ENCODE measurements at places on chromosomes 4 and X.

DNA sequence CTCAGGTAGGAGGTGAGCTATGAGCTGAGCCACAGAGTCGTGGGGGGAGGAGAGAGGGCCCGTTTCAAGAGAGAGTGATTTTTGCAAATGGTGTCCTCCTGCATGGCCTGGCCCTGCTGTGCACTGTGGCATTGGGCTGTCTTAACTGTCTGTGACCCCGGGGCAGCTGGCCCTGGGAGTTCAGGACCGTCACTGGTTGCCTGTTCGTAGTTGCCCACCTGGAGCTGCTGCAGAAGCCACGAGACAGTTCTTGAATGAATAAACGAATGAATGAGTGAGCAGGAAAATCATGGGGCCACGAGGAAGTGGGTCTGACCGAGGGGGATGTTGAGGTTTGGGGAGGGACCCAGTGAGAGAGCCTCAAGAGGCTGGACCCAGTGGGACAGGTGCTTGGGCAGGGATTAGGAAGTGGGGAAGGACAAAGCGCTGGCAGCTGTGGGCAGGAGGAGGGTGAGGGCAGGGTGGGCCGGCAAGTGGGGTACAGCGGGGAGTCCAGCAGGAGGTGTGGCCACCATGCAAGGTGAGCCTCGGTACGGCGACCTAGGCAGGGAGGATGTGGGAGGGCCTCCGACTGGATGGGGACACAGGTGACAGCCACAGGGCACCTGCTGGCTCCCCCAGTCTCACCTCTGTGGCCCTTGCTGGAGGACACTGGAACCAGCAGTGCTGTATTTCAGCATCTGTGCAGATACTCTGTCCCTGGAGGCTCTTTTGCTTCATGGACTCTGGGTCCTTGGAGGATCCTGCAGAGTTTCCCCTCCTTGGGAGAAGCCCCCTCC lies 10.2 kb downstream of the RGS12 start:
- no peak for DNase-seq

DNA sequence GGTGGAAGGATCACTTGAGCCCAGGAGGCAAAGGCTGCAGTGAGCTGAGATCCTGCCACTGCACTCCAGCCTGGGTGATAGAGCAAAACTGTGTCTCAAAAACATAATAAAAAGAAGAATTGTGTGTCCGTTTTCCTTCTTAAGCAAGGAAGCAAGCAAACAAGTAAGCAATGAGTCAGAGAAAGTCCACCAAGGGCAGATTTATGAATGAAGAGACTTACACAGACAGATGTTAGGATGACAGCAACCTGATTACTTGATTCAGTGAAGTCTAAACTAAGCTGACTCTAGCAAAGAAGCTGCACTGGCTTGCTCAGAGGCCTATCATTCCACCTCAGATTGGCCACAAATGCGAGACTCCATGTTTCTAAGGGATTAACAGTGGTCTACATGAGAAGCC lies 34.1 kb upstream of the SCML1 start:
- no peak for DNase-seq

- DNase-seq: no peak
Measured at GRCh38 chr4:39446842-39447573, 11.7 kb downstream of the RPL9 start.

GRCh38 chr4:21882051-21882839 lies 66.3 kb downstream of the KCNIP4 start:
- DNase-seq: no peak

DNA sequence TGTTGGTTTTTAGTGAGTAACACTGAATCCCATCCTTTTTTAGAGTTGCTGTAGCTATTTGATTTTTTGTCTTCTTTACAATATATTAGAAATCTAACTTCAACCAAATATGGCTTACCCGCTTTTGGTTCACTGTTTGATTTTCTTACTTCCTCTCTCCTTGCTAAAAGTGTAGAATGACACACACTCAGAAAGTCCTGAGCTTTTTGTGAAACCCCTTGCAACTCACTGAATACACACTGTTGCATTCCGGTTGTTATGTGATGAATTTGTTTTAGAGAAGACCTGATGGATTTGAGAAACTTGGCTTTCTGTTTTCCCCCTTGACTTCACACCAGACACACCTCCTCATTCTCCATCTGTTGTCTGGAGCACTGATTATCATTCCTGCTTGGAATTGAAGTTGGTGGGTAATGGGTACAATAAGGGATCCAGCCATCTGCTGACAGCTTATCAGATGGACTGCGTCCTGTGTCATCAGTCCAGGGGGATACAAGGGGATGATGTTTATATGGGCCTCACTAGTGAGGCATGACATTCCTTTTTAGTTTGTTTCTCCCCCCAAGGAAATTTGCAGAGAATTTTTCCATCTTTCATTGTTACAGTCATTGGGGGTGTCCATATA lies 5.2 kb downstream of the TMEM164 start:
- no peak for DNase-seq

DNA sequence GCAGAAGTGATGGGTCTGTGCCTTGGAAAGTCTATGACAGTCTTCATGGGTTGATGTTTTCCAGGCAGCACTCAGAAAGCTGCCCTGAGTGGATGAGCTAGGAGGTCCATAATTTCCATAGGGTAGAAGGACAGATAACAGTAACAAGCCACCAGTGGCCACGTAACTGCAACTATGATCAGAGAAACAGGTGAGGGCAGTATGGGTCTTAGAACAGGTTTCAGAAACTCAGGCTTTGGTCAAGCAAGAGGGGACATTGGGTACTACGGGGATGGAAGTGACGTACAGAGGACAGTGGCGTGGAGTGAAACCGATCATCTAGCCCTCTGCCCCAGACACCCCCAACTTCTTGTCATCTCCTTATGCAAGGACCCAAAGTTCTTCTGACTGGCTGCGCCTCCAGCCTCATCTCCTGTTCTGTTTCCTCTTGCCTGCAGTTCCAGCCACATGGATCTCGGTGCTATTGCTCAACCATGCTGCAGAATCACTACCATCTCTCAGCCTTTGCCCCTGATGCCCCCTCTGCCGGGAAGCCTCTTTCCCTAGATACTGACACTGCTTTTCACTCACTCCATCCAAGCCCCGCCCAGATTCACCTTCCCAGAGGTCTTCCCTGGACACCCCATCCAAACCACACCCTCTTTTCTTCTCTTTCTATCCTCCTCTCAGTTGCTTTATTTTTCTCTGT lies 123.4 kb downstream of the MFAP3L start:
- no peak for DNase-seq

DNA sequence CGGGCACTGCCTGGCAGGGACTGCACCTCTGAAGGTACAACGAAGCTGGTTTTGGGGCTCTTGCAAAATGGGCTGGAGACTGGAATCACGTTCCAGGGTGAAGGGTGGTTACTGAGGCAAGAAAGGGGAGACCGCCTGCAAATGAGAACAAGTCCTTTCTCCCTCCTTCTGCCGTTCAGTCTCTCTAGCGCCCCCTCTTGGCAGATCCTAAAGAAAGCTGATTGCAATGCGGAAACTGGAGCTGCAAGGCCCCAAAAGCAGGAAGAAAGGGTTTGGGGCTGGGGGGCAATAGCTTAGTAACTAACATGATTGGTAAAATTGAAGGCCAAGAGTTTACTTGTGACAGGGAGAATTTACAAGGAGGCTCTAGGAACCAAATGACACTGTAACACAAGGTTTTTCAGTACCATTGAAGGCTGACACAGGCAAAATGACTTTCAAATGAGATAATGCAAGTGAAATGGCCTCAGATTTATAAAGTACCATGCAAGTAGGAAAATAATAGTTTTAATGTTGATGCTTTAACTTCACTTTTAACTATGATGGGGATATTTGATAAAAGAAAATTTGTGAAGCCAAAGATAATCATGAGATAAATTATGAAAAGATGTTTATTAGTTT lies 222.7 kb upstream of the HAND2 start:
- DNase-seq: peak; percentile 65

DNA sequence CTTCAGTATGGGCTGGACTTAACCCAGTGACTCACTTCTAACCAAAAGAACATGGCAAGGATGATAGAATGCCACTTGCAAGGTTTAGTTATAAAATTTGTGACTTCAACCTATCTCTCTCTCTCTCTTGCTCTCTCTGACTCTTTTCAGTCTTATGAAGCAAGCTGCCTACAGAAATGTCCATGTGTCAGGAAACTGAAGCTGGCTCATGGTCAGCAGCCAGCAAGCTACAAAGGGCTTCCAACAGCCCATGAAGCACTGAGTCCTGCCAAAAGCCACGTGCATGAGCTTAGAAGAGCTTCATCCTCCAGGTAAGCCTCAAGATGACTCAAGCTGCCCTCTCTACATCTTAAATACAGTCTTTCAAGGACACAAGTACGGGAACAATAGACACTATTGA lies 100.3 kb downstream of the HS3ST1 start:
- no peak for DNase-seq

- no peak for DNase-seq
Measured at GRCh38 chr4:47974566-47974965, 41.9 kb downstream of the CNGA1 start.

GRCh38 chrX:132831336-132831973 lies 127.0 kb downstream of the HS6ST2 start:
- DNase-seq: no peak

DNA sequence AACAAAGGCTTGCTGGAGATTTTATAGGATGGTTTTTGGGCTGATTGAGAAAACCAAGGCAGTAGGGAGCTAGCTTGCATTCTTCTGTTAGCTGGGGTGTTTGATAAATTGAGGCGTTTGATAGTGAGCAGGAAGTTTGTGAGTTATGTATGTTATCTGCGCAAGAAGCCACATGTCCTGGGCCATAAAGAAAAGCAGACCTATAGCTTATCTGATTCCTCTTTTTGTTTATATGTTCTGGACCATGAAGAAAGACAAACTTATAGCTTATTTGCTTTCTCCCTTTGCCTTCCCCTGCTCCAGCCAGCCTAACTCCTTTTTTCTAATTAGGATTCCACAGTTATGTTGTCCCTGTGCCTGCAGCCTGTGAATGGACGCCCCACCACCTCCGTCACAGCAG lies 9.2 kb downstream of the HNRNPH2 start:
- no peak for DNase-seq

- DNase-seq: no peak
Measured at GRCh38 chr4:118139241-118139640, 105.0 kb downstream of the NDST3 start.

- DNase-seq: no peak
Measured at GRCh38 chr4:40247350-40247749, 50.5 kb downstream of the RHOH start.

DNA sequence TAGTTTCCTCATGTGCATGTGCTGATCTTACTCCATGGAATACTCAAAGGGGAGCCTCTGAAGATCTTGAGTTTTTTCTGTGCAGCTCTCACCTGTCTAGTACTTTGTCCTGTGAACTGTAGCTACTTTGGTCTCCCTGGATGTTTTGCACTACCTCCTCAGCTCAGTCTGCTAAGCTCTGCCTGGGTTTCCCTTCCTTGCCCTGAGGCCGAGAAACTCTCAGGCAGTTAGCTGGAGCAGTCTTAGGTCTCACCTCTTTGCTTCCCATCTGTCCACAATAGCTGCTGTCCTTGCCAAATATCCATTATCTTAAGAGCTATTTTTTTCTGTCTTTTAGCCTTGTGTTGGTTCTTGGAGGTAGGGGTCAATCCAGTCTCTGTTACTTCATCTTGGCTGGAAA lies 11.6 kb downstream of the THAP6 start:
- no peak for DNase-seq

DNA sequence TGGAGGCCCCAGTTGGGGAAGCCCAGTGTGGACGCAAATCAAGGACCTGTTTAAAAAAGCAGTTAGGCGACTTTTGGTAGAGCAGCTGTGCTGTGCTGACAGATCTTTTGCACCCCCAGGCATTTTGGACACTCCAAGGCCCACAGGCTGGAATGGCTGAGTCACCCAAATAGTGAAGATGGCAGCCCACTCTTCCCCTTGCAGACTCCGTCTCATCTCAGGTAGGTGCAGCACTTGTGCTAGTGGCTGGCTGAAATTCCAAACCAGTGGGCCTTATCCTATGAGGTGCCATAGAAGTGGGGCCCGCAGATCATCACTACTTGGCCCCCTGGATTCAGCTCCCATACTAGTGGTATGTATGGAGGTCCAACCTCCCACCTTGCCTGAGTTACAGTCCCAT lies 42.8 kb downstream of the CPXCR1 start:
- DNase-seq: no peak

- no peak for DNase-seq
Measured at GRCh38 chr4:40856277-40856839, 106.6 kb downstream of the NSUN7 start.

DNA sequence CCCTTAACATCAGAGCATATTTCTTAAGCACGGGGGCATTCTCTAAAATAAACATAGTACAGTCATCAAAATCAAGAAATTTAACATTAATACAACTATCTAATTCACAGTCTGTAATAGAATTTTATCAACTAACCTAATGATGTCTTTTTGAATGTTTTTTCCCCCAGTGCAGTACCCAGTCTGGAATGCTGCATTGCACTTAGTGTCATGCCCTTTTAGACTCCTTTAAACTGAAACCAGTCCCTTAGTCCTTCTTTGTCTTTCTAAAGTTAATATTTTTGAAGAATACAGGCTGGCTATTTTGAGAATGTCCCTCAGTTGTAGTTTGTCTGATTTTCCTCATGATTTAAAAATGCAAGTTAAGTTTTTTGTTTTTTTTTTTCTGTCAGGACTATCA lies 9.5 kb downstream of the ENPEP start:
- no peak for DNase-seq

DNA sequence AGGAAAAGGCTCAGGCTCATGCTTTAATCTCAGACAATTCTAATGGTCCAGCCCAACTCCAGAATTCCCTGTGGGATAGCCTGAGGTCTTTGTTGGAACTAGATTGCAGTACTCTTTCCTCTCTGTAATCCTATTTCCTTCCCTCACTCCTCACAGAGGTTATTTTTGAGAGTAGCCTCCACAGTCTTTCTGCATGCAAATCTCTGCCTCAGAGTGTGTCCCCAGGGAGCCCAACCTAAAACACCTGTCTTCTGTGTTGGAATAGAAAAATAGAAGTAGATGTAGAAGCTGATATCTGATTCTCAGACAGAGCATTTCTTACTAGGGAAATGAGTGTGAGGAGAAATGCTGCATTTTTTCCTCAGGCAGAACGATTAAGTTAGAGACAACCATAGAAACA lies 915.5 kb upstream of the EPHA5 start:
- DNase-seq: no peak

GRCh38 chr4:139682741-139683151 lies 17.1 kb downstream of the MGST2 start:
- DNase-seq: no peak

- no peak for DNase-seq
Measured at GRCh38 chrX:107374132-107374531, 75.3 kb upstream of the FRMPD3 start.

DNA sequence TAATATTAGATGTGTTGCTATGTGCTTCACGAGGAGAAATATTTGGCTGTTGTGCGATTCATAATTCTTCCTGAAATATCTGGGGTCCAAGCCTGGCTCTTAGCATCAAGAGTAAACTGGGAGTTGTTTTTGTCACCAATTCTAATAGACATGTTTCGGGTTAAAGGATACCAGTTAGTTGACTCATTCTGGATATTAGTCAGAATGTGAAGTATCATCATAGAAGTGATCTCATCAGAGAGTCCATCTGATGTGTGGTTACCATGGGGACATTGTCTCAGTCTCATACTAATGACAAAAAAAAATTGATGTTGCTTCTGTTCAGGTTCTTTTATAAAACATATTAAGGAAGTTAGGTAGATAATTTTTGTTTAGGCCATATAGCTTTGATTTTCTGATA lies 57.2 kb upstream of the MTMR1 start:
- DNase-seq: peak; percentile 35

All from MCF 10A (cell line).